ENCODE measurements at places on chromosomes 11 and 22. TPM values are rescaled to one million over a fixed set of nuclear protein-coding genes. Genes with fewer than 3 reads are reported as not detected.

- DNase-seq, result no peak
- H3K4me1 ChIP-seq, result peaks cover 2% of the 10 kb centered on the region
- peaks cover 19% of the 10 kb centered on the region for H3K36me3 ChIP-seq
- no peaks in the 10 kb centered on the region for H3K27me3 ChIP-seq
Observed at GRCh38 chr11:35740061-35740799, 77.7 kb downstream of the TRIM44 start.

DNA sequence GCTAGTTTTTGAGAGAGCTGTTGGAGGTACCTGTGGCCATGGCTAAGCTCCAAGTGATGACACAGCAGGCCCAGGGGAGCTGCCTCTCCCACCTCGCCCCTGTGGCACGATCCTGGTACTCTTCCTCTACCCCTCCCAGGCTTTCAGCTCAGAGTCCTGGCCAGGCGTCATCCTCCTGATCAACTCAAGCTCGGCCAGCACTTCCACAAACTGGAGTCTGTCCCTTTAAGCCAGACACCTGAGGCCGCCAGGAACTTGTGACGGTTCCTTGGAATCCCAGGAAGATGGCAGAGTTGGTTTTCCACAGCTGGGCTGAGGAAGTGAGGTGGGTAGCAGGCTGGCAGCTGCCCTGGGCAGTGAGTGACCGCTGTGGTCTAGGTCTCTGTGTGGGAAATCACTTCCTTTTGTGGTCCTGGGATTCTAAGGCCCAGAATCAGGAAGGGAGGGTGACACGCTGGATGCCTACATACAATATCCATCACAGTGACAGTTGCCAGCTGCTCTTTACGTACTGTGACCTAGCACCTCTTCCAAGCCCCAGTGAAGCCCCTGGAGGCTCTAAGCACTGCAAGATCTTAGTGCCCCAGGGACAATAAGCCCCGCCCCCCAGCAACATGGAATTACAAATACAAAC lies 3.2 kb upstream of the CST6 start:
- H3K36me3 ChIP-seq, result peaks cover 10% of the 10 kb centered on the region
- H3K27me3 ChIP-seq, result peaks cover 20% of the 10 kb centered on the region
- no peaks in the 10 kb centered on the region for H3K4me1 ChIP-seq
- no peak overlapping the region for H3K27ac ChIP-seq

DNA sequence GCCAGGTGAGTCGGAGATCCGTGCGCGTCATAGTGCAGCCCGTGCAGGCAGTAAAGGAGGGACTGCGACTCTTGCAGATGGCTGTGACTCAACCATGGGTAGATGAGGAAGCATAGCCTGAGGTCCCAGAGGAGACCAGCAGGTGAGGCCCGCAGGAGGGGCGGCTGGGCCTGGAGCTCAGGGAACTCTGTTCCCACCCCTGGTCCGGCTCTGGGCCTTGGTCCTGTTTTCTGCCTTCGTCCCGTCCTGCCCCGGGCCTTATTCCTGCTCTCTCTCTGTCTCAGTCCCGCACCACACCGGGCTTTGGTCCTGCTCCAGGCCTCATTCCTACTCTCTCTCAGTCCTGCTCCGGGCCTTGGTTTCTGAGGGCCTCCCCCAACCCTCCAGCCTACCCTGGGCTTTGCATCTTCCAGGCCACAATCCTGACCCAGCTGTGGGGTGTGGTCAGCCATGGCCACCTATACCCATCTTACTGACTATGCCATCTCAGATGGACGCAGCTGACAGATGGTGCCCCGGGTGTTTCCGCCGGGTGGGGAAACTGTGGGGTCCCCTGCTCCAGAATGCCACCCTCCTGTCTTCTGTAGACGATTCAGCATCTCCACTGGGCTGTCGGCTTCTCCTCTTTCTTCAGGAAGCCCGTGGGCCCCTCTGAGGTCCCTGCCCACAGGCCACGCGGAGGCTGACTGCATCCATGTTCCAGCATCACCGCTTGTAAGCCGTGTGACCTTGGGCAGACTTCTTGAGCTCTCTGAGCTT lies 1134.1 kb downstream of the BRD1 start:
- no peak for DNase-seq
- H3K36me3 ChIP-seq, result no peaks in the 10 kb centered on the region
- H3K4me1 ChIP-seq, result no peaks in the 10 kb centered on the region
- H3K27ac ChIP-seq, result no peak overlapping the region
- H3K27me3 ChIP-seq, result no peaks in the 10 kb centered on the region
- no peak overlapping the region for H3K4me3 ChIP-seq

DNA sequence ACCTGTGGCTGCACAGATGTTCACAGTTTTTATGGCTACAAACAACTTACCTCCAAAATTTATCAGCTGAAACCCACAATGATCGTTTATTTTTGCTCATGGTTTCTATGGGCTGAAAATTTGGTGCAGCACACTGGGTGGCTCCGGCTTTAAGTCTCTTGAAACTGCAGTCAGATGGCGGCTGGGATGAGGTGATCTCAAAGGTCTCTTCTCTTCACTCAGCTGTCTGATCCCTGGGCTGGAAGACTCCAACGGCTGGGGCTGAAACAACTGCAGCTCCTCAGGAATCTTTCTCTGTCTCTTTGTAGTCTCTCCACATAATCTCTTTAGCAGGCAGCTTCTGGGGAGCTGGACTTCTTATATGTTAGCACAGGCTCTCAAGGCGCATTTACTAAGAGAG lies 117.3 kb upstream of the FAT3 start:
- no peaks in the 10 kb centered on the region for H3K36me3 ChIP-seq
- H3K27ac ChIP-seq, result no peak overlapping the region
- no peak for DNase-seq
- H3K4me3 ChIP-seq, result no peak overlapping the region
- H3K27me3 ChIP-seq, result no peaks in the 10 kb centered on the region

- no peak overlapping the region for H3K27ac ChIP-seq
- no peak overlapping the region for H3K4me3 ChIP-seq
- peak; percentile 66 for DNase-seq
Observed at GRCh38 chr11:111598559-111598958, 3.7 kb upstream of the SIK2 start.

DNA sequence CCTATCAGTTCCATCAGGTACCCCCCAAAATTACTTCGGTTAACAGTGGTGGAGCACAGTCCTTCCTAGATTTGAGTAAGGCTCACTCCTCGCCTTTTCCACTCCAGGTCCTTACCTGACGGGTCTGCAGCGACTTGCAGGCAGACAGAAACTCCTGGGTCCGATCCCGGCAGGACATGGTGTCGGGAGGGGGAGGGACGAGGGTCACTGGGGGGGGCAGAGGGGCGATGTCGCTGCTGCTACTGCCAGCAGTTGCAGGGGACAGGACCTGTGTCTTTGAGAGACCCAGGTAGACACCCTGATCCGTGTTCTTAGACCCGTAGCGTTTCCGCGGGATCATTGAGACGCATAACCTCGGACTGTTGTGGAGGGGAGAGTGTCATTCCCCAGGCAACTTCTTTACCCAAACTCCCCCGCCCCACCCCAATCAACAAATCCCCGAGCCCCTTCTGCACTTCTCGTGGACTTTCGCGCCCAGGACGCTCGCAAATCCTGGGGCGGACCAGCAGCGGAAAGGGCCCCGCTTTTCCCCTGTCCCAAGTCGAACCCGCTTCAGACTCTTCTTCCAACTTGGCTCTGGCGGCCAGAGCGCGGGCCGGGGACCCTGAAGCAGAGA lies 839 bp downstream of the STX5 start:
- H3K27ac ChIP-seq, result peak overlapping the region; percentile 92

DNA sequence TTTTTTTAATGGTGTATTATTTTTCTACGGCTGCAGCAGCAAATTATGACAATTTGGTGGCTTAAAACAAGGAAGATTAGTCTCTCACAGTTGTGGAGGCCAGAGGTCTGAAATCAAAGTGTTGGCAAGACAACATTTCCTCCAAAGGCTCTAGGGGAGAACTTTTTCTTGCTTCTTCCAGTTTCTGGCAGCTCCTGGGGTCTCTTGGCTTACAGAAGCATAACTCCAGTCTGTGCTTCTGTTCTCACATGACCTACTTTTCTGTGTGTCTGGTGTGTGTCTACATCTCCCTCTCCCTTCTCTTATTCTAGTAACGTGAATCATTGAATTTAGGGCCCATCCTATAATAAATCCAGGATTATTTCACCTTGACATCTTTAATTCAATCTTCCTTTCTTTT lies 551.9 kb upstream of the LUZP2 start:
- peak; percentile 75 for DNase-seq
- no peak overlapping the region for H3K27ac ChIP-seq
- H3K27me3 ChIP-seq, result no peaks in the 10 kb centered on the region
- H3K4me1 ChIP-seq, result no peaks in the 10 kb centered on the region
- no peak overlapping the region for H3K4me3 ChIP-seq

DNA sequence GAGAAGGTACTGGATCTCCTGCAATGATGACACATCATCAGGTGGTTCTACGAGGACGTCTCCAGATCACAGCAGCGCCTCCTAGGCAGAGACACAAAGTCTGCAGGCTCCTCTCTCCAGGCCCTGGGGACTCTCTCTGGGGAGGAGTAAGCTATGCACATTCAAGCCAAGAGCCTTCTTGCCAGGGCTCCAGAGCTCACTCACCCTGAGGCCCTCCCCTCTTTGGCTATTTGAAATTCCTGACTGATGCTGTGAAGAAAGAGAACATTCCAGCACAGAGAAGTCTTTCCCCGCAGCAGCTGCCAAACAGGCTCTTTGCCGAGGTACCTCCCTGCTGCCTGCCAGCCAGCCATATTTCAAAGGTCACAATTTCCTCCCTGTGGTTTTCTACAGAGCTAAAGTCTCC lies 204.9 kb downstream of the CSNK2A3 start:
- H3K27me3 ChIP-seq, result no peaks in the 10 kb centered on the region
- peaks cover 10% of the 10 kb centered on the region for H3K4me1 ChIP-seq
- no peak overlapping the region for H3K4me3 ChIP-seq
- peak; percentile 88 for DNase-seq
- no peaks in the 10 kb centered on the region for H3K36me3 ChIP-seq

DNA sequence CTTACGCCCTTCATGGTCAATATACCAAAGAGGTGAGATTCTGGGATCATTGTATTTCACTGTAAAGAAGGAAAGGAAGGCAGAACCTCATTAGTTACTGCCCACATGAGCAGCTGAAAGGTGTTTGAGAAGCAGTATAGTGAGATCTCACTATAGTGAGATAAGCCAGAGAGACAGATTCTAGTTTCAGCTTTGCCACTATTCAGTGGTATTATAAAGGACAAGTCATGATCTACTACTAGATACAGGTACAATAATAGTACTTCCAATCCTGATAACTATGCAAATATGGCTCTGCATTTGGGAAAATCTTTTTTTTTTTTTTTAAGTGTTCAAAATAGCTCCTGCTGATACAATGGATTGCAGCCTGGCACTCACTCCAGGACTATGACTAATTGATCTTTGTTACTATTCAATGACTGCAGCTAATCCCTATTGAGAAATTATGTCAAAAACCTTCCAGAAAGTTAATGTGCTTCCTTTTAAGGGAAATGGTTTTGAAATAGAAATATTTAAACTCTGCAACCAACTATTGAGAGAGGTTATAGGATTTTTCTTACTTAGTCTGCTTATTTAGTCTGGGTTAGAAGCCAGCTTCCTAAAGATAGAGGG lies 8.3 kb upstream of the DLAT start:
- no peak overlapping the region for H3K27ac ChIP-seq
- DNase-seq, result no peak
- no peaks in the 10 kb centered on the region for H3K27me3 ChIP-seq

GRCh38 chr22:24060375-24060788 lies 49.3 kb downstream of the CABIN1 start:
- H3K27me3 ChIP-seq, result no peaks in the 10 kb centered on the region
- peaks cover 16% of the 10 kb centered on the region for H3K36me3 ChIP-seq

- H3K36me3 ChIP-seq, result no peaks in the 10 kb centered on the region
- no peaks in the 10 kb centered on the region for H3K4me1 ChIP-seq
- no peak overlapping the region for H3K27ac ChIP-seq
- no peak overlapping the region for H3K4me3 ChIP-seq
- H3K27me3 ChIP-seq, result no peaks in the 10 kb centered on the region
Observed at GRCh38 chr11:120056301-120057027, 81.4 kb downstream of the TRIM29 start.

- DNase-seq, result peak; percentile 92
- H3K36me3 ChIP-seq, result no peaks in the 10 kb centered on the region
- H3K27ac ChIP-seq, result no peak overlapping the region
- H3K27me3 ChIP-seq, result no peaks in the 10 kb centered on the region
Observed at GRCh38 chr11:17828311-17828751, 93.8 kb downstream of the KCNC1 start.

DNA sequence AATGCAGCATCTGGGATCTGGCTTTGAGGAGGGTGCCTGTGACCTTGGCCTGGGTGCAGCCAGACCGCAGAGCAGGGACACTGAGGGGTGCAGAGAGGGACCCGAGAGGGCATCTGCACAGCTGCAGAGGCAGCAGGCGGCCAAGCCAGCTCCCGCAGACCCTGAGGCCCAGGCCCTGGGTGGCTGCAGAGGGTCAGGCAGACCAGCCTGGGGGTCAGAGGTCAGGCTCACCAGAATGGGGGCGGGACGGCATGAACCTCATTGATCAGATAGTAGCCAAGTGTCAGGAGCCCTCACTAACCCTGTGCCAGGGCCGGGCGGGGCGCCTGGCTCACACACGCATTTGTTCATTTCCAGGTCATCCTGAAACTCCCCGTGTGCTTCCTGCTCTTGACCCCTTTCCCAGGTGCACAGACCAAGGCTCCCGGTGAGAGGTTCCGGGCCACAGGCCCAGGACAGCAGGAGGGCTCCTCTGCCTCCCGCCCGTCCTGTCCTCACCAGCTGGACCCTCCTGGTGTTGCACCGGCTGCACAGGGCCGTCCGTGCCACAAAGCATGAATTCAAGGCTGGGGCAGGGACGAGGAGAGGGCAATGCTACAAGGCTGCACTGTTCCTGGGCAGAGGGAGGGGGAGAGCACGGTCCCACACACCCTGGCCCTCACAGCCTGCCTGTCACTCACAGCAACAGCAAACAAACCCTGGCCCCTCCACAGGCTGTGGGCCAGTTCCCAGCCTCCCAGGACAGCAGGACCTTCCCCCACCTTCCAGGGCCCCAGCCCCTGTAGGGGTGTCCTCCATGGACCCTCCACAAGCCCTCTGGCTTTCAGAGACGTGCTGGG lies 3.3 kb downstream of the RTN4R start:
- DNase-seq, result no peak
- no peak overlapping the region for H3K4me3 ChIP-seq
- no peaks in the 10 kb centered on the region for H3K4me1 ChIP-seq
- H3K36me3 ChIP-seq, result no peaks in the 10 kb centered on the region
- H3K27me3 ChIP-seq, result no peaks in the 10 kb centered on the region

GRCh38 chr11:113286509-113287497 lies 27.6 kb upstream of the TTC12 start:
- no peak overlapping the region for H3K27ac ChIP-seq
- no peaks in the 10 kb centered on the region for H3K27me3 ChIP-seq
- no peak overlapping the region for H3K4me3 ChIP-seq
- no peaks in the 10 kb centered on the region for H3K36me3 ChIP-seq
- H3K4me1 ChIP-seq, result peaks cover 3% of the 10 kb centered on the region

- H3K36me3 ChIP-seq, result no peaks in the 10 kb centered on the region
- no peak overlapping the region for H3K27ac ChIP-seq
- H3K27me3 ChIP-seq, result no peaks in the 10 kb centered on the region
Observed at GRCh38 chr22:26360169-26360885, 68.7 kb upstream of the ASPHD2 start.

GRCh38 chr22:21686634-21687393 lies 21.0 kb downstream of the PPIL2 start:
- no peaks in the 10 kb centered on the region for H3K27me3 ChIP-seq
- DNase-seq, result no peak
- H3K4me3 ChIP-seq, result no peak overlapping the region
- H3K27ac ChIP-seq, result no peak overlapping the region
- no peaks in the 10 kb centered on the region for H3K4me1 ChIP-seq

Gene TIMP3
- 251 TPM for total RNA-seq

Gene TRPM5
- 0.18 TPM for total RNA-seq

Gene MYOD1
- not detected for total RNA-seq

Gene XKR3
- total RNA-seq, result not detected

Gene WBP2NL
- 4.9 TPM for total RNA-seq

Gene C11orf42
- not detected for total RNA-seq
